ENCODE measurements at places on chromosomes 16 and 17. TPM values are rescaled to one million over a fixed set of nuclear protein-coding genes. Genes with fewer than 3 reads are reported as not detected.
A peak's percentile ranks its signal among the peaks of the same experiment; 100 is the strongest.

IL21R gene
- 0.35 TPM for total RNA-seq

NHLRC4 gene
- not detected for total RNA-seq

MT1A gene
- 23.5 TPM for total RNA-seq

MFAP4 gene
- not detected for total RNA-seq

TRIM25 gene
- total RNA-seq, result 63.8 TPM

CCL23 gene
- not detected for total RNA-seq

KRT16 gene
- total RNA-seq, result 41.7 TPM

SCNN1B gene
- total RNA-seq, result 0.57 TPM

TMEM92 gene
- 12.9 TPM for total RNA-seq

KCNH6 gene
- not detected for total RNA-seq

IGFALS gene
- total RNA-seq, result 0.18 TPM

KRT23 gene
- not detected for total RNA-seq

GRCh38 chr16:31202414-31203375 lies at the start of gene PYCARD:
TSS of gene PYCARD (minus strand) at chr16:31202760. CDS start at chr16:31202690, 70 bp downstream.
- peaks cover 19% of the 10 kb centered on the region for H3K4me1 ChIP-seq
- no peak within 1 kb of the TSS for H3K27ac ChIP-seq
- peak within 1 kb of the TSS; percentile 47 for H3K4me3 ChIP-seq
- H3K36me3 ChIP-seq, result no peaks in the 10 kb centered on the region
- peak; percentile 65 for DNase-seq

GRCh38 chr17:79459003-79459655 lies 151.7 kb downstream of the RBFOX3 start:
- no peak overlapping the region for H3K4me3 ChIP-seq
- no peaks in the 10 kb centered on the region for H3K36me3 ChIP-seq
- no peak overlapping the region for H3K27ac ChIP-seq
- H3K4me1 ChIP-seq, result no peaks in the 10 kb centered on the region
- DNase-seq, result no peak

DNA sequence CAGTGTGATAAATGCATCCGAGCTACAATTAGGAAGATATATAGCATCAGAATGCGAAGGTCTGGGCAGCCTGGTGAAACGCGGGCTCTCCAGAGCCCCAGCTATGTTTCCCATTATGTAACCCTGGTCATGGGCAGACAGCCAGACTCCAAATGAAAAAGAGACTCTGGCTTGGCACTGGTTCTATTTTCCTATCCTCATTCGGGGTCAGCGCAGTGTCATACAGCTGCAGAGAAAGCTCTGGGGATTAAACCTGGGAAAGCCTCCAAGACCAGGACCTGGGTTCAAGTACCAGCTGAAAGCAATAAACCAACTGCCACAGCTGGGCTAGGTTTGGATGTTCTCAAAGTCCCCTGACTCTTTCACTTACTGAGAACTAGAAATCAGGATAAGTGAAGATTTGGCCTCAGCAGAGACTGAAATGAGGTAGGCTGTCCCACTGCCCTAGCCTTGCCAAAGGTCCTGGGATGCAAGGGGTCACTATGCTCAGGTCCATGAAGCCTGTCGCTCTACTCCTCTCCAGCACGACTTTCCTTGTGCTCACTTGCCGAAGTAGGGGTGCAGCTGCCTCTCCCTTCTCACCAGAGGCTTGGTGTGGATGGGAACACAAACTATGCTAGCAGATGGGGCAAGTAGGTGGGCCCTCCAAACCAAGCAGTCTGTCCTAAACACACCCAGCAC lies 123.8 kb downstream of the SMG6 start:
- no peak for DNase-seq
- H3K36me3 ChIP-seq, result no peaks in the 10 kb centered on the region
- H3K4me3 ChIP-seq, result no peak overlapping the region
- H3K4me1 ChIP-seq, result no peaks in the 10 kb centered on the region

GRCh38 chr17:21034340-21035235 lies 8.2 kb downstream of the USP22 start:
- H3K36me3 ChIP-seq, result peaks cover 29% of the 10 kb centered on the region
- H3K4me3 ChIP-seq, result no peak overlapping the region
- no peak overlapping the region for H3K27ac ChIP-seq
- no peaks in the 10 kb centered on the region for H3K27me3 ChIP-seq
- H3K4me1 ChIP-seq, result 0 out of 2 replicates have a peak, but pooled peaks cover under 1% of the 10 kb centered on the region

DNA sequence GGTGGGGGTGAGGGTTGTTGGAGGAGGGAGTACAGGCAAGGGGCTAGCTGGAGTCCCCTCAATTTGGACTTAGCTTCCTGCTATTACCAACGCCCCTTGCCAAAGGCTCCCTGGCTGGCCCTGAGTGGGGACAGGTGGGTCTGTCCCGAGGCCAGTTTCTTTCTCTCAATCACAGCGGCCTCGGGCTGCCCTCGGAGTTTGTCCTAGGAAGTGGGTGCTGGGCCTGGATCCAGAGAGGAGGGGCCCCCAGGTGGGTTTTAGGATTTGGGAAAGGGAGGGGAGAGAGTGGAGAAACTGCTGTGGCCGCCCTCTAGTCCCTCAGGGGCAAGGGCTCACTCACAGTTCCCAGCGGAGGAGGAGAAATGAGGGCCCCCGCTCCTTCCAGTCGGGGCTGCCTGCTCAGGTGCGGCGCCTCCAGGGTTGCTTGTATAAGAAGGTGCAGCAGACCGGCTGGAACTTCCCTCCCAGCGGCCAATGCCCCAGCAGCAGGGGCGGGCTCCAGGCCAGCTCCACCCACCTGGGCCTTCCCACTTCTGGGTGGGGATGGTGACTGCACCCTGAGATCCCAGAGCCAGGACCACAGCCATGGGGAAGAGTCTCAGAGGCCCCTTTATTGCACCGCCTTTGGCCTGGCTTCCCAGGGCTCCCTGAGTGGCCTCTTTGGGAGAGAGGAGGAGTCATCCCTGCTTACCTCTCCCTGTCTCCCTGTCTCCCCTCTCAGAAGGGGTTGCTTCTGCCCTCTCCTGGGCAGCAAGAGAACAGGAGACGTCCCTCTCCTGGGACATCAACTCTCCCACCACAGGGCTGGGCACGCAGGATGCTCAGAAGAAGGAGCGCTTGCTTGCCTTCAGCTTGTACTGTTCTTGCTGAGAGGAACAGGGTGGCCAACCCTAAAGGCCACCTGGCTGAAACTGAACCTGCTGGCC lies 112.0 kb upstream of the SMURF2 start:
- H3K4me3 ChIP-seq, result peak overlapping the region; percentile 71
- peaks cover 18% of the 10 kb centered on the region for H3K4me1 ChIP-seq
- peaks cover under 1% of the 10 kb centered on the region for H3K36me3 ChIP-seq
- H3K27ac ChIP-seq, result peak overlapping the region; percentile 61
- DNase-seq, result peak; percentile 90

- H3K36me3 ChIP-seq, result no peaks in the 10 kb centered on the region
- DNase-seq, result no peak
- H3K27me3 ChIP-seq, result no peaks in the 10 kb centered on the region
- H3K27ac ChIP-seq, result no peak overlapping the region
- no peak overlapping the region for H3K4me3 ChIP-seq
- H3K4me1 ChIP-seq, result peaks cover 22% of the 10 kb centered on the region
Measured at GRCh38 chr16:85483424-85483823, 129.7 kb upstream of the GSE1 start.
